ENCODE measurements at places on chromosomes 11 and 22.

DNA sequence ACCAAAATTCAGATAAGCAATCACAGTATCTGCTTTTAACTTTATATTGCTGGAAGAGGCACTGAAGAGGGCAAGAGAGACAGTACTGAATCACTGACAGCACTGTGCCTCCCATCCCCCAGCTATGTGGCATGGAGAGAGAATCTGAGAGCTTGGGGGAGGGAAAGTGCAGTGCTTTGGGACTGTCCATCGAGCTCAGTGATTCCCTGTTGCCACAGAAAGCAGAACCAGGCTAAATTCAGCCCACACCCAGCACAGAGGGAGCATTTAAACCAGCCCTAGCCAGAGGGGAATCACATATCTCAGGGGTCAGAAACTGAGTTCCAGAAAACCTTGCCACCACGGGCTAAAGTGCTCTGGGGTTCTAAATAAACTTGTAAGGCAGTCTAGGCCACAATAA lies 44.3 kb downstream of the KCNQ1 start:
- no peak for DNase-seq

DNA sequence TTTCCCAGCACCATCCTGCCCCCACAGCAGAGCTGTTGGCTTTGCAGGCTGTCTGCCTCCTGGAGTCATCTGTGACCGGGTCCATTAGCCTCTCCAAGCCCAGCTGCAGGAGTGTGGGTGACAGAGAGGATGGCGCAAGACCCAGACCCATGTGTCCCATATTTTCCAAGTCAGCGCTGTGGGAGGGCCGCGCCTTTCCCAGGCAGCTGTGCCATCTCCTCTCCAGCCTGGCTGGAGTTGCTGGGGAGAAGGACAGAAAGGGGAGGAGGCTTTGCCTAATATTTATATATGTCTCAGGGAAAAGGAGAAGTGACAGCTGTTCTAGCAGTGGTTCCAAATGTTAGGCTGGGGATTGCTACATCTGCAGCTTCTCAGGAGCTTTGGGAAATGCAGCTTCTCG lies 15.7 kb downstream of the DTX4 start:
- no peak for DNase-seq

DNA sequence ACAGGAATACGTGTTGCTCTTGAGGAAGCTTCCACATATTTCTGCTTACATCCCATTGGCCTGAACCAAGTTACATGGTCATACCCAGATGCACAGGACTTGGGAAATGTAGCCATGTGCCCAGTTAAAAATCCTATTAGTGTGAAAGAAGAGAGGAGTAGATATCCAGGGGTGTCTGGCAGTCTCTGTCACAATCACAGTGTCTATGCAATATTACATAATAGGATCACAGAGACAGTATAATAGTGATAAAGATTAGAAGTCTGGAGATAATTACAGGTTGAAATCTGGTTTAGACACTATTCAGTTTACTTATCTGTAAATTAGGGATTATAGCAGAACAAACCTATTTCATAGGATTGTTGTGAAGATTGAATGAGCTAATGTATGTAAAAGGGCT lies 62.6 kb upstream of the SLC6A5 start:
- no peak for DNase-seq

DNA sequence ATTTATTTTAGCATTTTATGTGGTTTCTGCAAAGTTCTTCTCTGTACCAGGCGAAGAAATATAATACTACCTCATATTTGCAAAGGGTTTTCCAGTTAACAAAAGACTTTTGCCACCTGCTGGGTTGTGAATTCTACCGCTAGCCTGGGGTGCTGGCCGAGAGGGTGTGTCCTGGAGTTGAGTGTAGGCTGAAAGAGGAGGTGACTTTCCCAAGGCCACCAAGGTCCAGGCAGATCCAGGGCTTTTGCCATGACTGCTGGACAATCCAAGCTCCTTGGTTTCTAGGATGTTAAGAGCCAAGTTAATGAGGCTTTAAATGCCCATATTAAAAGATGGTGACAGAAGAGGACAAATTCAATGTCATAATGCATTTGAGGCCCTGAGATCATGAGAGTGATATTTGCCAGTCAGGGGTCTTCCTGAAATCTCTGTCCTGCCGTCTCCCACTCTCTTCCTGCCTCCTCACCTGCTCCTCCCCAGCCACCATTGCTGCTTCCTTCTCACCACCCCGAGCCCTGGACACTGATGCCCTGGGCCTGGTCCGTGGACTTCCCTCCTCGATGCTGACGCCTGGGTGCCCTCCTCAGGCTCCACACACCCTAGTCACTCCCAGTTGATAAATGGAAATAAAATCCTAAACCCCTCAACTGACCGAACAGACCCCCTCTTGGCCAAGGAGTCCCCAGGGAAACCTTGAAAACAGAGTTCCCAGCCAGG lies 825.6 kb downstream of the TBC1D22A start:
- DNase-seq: no peak

- no peak for DNase-seq
Measured at GRCh38 chr11:64571050-64571409, 20.0 kb upstream of the SLC22A12 start.

Measured in HuH-7 (cell line).